ENCODE measurements at places on chromosomes 5 and 9.

DNA sequence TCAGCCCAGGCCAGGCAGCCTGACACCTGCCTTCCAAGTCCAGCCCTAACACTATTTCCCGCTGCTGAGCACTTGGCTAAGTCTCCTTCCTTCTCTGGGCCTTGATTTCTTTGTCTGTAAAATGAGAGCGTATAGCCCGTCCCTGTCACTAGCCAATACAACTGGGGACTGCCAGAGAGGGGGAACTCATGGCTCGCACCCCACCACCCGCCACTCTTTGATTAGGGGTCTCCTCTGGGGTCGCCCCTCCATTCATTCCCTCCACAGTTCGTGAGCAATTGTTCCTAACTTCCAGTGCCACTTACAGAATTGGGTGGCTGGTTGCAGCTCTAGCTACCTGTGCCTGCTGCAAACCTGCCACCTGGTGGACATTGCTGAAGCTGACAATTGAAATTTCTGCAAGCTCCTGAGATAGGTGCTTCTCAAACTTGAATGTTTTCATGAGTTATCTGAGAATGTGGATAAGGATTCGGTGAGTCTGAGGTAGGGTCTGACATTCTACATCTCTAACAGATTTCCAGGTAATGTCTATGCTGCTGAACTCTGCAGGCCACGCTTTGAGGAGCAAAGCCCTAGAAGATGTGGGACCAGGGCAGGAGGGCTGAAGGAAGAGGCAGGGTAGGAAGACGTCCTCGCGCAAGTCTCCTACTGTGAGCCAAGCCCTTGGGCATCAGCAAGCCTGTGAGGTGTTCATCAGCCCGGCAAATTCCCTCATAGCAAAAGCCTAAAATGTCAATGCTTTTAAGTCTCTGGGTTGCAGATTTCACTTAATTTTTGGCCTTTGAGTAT is 13.3 kb upstream of the RECK start:
- DNase-seq = peak; percentile 68

- DNase-seq = no peak
Observed at GRCh38 chr5:96745844-96746531, 61.8 kb downstream of the ERAP1 start.

GRCh38 chr5:111772456-111773122 is 15.6 kb upstream of the NREP start:
- no peak for DNase-seq

DNA sequence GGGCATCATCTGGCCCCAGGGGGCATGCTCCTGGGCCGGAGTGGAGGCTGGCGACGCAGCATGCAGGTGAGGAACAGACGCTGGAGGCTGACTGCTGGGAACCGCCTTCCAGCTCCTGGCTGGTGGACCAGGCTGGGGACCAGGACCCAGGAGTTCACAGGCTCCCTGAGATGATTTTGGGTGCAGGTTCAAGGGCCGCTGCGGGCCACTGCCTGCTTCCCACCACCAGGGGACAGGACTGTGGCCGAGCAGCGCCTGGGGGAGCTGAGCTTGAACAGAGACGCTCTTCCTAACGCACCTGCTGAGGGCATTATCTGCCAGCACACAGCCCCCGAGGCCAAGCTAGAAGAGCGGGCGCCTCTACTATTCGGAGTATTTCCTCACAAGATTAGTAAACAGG is 132.1 kb upstream of the RAPGEF1 start:
- no peak for DNase-seq

DNA sequence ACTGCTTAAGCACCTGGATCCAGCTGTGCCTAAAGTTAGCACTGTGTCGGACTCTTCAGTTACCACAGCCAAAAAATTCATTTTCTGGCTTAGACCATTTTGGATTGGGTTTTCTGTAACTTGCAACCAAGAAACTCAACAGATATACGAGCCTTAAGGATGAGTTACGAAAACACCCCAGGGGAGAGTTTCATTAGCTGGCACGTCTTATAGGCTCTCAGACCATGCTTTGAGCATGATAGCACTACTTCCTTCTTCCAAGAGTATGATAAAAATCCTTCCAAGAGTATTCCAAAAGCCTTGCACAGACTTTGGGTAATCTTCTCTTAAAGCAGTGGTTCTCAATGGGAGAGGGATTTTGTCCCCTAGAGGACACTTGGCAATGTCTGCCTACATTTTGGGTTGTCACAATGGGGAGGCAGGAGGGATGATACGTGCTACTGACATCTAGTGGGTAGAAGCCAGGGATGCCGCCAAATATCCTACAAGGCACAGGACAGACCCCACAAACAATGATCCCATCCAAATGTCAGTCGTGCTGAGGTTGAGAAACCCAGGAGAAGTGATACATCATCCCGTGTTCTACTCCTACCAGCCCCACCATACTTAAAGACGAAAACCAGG is 64.8 kb downstream of the SMIM23 start:
- no peak for DNase-seq

Data from CD4-positive, alpha-beta T cell treated with Interleukin-1 beta for 1 hour (primary cell).